Fibroblast of lung (primary cell): ENCODE measurements at places on chromosomes 6 and 20.

- no peaks in the 10 kb centered on the region for H3K36me3 ChIP-seq
- H3K27me3 ChIP-seq: no peaks in the 10 kb centered on the region
- no peak overlapping the region for H3K27ac ChIP-seq
- no peak overlapping the region for H3K4me3 ChIP-seq
- H3K4me1 ChIP-seq: no peaks in the 10 kb centered on the region
- no peak for DNase-seq
Measured at GRCh38 chr6:48116699-48117645, 6.0 kb upstream of the PTCHD4 start.

- peak; percentile 11 for DNase-seq
- H3K27me3 ChIP-seq: no peaks in the 10 kb centered on the region
- H3K4me3 ChIP-seq: no peak within 1 kb of the TSS
- H3K4me1 ChIP-seq: no peaks in the 10 kb centered on the region
- H3K27ac ChIP-seq: no peak within 1 kb of the TSS
- no peaks in the 10 kb centered on the region for H3K36me3 ChIP-seq
Measured at GRCh38 chr6:35804996-35805736, at the start of gene LHFPL5. Gene LHFPL5 (plus strand): TSS chr6:35805352. CDS start chr6:35805671, 319 bp downstream.

GRCh38 chr20:6341491-6341890 is 218.7 kb upstream of the FERMT1 start:
- H3K4me3 ChIP-seq: no peak overlapping the region
- no peak overlapping the region for H3K27ac ChIP-seq
- H3K36me3 ChIP-seq: no peaks in the 10 kb centered on the region
- DNase-seq: no peak

DNA sequence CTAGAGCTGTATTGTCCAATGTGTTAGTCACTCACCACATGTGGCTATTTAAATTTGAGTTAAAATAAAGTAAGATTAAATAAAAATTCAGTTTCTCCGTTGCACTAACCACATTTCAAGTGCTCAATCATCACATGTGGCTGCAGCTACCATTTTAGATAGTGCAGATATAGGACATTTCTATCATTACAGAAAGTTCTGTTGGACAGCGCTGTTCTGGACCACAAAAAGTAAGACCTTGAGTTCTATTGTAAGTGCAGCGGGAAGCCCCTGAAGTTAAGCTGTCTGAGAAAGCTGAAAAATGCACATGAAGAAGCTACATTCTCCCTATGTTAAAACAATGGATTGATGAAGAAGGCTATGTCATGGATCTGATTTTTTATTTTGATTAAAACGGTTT is 1.1 kb downstream of the ORC3 start:
- no peak for DNase-seq
- peak overlapping the region; percentile 80 for H3K4me3 ChIP-seq
- no peaks in the 10 kb centered on the region for H3K27me3 ChIP-seq
- no peak overlapping the region for H3K27ac ChIP-seq

- H3K27me3 ChIP-seq: no peaks in the 10 kb centered on the region
- H3K27ac ChIP-seq: no peak overlapping the region
- no peak overlapping the region for H3K4me3 ChIP-seq
- no peak for DNase-seq
Measured at GRCh38 chr6:115832786-115833185, 227.9 kb downstream of the FRK start.

- H3K36me3 ChIP-seq: no peaks in the 10 kb centered on the region
- H3K4me3 ChIP-seq: no peak overlapping the region
- peak; percentile 77 for DNase-seq
- H3K27ac ChIP-seq: no peak overlapping the region
Measured at GRCh38 chr6:21840428-21840827, 246.9 kb downstream of the SOX4 start.

- H3K27ac ChIP-seq: no peak within 1 kb of the TSS
- H3K4me1 ChIP-seq: no peaks in the 10 kb centered on the region
- no peak within 1 kb of the TSS for H3K4me3 ChIP-seq
Measured at GRCh38 chr20:7940341-7940740, at the start of gene HAO1. Gene HAO1 (minus strand): TSS chr20:7940458. CDS start chr20:7940422, 36 bp downstream.

DNA sequence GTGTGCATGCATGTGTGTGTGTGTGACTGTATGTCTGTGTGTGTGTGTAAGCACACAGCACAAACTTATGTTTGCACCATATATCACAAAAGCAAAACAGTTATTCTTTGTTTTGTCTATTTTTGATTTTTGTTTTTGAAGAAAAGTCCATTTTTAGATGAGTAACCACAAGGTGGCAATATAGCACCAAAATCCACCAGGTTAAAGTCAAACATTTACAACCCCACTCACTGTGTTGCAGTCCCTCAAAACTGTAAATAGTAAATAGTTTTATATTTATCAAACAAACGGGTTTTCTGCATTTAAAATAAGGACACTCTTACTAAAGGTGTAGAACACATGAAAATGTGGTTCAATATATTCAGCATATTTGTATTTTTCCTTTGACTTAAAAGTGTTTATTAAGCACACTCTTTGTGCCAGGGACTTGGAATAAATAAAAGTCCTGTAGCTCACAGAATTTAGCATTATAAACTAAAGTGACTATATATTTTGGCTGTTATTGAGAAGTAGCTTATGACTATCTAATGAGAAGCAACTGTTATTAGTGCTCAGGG is 118.5 kb downstream of the GFRAL start:
- no peak overlapping the region for H3K27ac ChIP-seq
- peak; percentile 14 for DNase-seq
- H3K36me3 ChIP-seq: no peaks in the 10 kb centered on the region
- no peaks in the 10 kb centered on the region for H3K4me1 ChIP-seq

- H3K4me1 ChIP-seq: no peaks in the 10 kb centered on the region
- H3K27ac ChIP-seq: no peak overlapping the region
- DNase-seq: no peak
Measured at GRCh38 chr20:10571313-10571815, 102.4 kb downstream of the JAG1 start.

DNA sequence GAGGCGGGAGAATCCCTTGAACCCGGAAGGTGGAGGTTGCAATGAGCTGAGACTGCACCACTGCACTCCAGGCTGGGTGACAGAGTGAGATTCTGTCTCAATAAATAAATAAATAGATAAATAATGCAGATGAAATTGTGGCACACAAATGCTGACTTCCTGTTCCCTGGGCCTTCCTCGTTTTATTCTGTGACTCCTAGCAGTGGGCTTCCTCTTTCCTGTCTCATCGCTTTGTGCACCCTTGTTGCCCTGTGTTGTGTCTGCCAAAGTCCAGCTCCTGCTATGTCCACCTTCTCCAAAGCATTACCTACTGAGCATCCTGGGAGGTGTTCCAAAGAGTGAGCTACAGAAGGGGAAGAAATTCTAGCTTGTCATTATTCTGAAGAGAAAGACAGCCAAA is 100.2 kb upstream of the TIAM2 start:
- H3K4me3 ChIP-seq: no peak overlapping the region
- H3K27me3 ChIP-seq: no peaks in the 10 kb centered on the region
- no peak for DNase-seq
- no peak overlapping the region for H3K27ac ChIP-seq
- H3K36me3 ChIP-seq: no peaks in the 10 kb centered on the region
- no peaks in the 10 kb centered on the region for H3K4me1 ChIP-seq

GRCh38 chr6:75211920-75212590 is 6.2 kb upstream of the COL12A1 start:
- no peaks in the 10 kb centered on the region for H3K36me3 ChIP-seq
- no peak for DNase-seq
- H3K27ac ChIP-seq: no peak overlapping the region
- no peak overlapping the region for H3K4me3 ChIP-seq

GRCh38 chr6:17485181-17485580 is 91.8 kb downstream of the CAP2 start:
- no peak overlapping the region for H3K4me3 ChIP-seq
- H3K27ac ChIP-seq: no peak overlapping the region
- no peak for DNase-seq
- H3K27me3 ChIP-seq: no peaks in the 10 kb centered on the region
- no peaks in the 10 kb centered on the region for H3K4me1 ChIP-seq

- H3K27ac ChIP-seq: no peak overlapping the region
- DNase-seq: no peak
- H3K4me3 ChIP-seq: no peak overlapping the region
- no peaks in the 10 kb centered on the region for H3K4me1 ChIP-seq
Measured at GRCh38 chr6:135796643-135797305, 54.7 kb upstream of the PDE7B start.

DNA sequence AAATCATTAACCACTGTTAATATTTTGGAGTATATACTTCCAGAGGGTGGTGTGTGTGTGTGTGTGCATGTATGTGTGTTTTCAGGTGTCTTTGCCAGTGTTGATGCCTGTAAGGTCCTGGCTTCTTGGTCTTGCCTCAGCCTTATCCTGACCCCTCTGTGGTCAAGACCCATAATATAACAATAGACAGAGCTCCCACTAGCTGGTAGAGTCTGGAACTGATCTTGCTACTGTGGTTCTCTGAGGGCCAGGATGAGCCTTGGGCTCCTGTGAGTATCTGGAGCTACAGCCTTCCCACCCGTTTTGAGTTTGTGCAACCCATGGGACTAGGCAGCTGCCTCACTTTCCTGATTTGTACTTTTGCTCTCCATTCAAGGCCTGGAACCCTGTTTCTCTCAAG is 191.0 kb downstream of the IBTK start:
- no peak for DNase-seq
- H3K27me3 ChIP-seq: no peaks in the 10 kb centered on the region
- no peaks in the 10 kb centered on the region for H3K36me3 ChIP-seq

DNA sequence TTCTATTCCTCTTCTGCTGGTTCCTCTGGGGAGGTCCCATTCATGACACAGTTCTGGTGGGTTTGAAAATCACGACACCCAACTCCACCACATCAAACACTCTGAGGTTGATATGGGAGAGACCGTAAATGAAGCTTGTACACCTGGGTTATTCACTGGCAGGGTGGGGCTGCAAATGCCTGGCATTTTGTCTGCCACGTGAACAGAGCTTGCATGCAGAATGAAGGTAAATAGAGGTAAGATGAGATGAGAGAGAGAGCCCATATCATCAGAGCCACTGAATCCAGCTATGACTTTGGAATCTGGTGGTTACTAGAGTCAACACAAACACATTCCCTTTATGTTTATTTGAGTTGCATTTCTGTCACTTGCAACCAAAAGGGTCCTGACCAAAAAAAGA is 97.4 kb downstream of the BANF2 start:
- no peaks in the 10 kb centered on the region for H3K36me3 ChIP-seq
- no peaks in the 10 kb centered on the region for H3K27me3 ChIP-seq
- no peak overlapping the region for H3K4me3 ChIP-seq
- H3K27ac ChIP-seq: no peak overlapping the region
- no peak for DNase-seq
- peaks cover 6% of the 10 kb centered on the region for H3K4me1 ChIP-seq

GRCh38 chr20:380763-381580 is 412 bp downstream of the TRIB3 start:
- H3K4me3 ChIP-seq: peak overlapping the region; percentile 73
- peak; percentile 31 for DNase-seq
- no peaks in the 10 kb centered on the region for H3K36me3 ChIP-seq

- H3K4me3 ChIP-seq: no peak overlapping the region
- peak; percentile 9 for DNase-seq
- no peak overlapping the region for H3K27ac ChIP-seq
- peaks cover 10% of the 10 kb centered on the region for H3K27me3 ChIP-seq
- no peaks in the 10 kb centered on the region for H3K4me1 ChIP-seq
Measured at GRCh38 chr20:2771631-2772080, 28.8 kb downstream of the CPXM1 start.

DNA sequence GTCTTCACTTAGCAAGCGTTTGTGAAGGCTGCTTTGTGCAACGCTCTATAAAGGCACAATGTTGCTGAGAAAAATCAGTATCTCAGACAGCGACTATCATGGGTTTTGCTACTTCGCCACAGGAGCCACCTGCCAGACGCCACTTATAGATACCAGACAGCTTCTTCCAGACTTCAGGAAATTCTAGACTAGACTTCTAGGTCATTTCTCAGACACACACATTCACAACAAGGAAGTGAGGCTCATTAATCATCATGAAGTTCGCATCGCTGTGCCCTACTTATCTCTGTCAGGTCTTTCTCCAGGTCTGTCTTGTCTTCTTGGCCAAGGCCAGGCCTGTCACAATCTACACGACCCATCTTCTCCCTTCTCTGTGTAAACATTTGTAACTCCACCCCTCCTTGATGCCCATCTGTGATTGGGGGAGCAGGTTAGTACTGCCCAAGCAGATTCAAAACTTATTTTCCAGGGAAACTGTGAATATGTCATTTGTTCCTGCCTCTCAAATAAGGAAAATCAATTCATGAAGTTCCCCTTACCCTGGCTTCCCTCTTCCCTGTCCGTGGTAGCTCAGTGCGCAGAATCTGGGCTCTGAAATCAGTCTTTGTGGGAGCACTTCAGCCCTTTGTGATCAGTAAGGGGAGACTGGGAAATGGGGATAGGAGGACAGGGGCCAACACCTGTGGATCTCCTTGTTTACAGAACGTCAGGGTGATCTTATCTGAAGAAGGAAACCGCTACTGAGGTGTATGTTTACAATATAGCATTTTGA is 115.5 kb downstream of the TNFAIP3 start:
- H3K27ac ChIP-seq: no peak overlapping the region
- no peaks in the 10 kb centered on the region for H3K27me3 ChIP-seq
- no peaks in the 10 kb centered on the region for H3K4me1 ChIP-seq
- no peak for DNase-seq

GRCh38 chr20:62354811-62355341 is 12.2 kb downstream of the LAMA5 start:
- peaks cover 39% of the 10 kb centered on the region for H3K4me1 ChIP-seq
- H3K36me3 ChIP-seq: peaks cover 7% of the 10 kb centered on the region
- no peak for DNase-seq

DNA sequence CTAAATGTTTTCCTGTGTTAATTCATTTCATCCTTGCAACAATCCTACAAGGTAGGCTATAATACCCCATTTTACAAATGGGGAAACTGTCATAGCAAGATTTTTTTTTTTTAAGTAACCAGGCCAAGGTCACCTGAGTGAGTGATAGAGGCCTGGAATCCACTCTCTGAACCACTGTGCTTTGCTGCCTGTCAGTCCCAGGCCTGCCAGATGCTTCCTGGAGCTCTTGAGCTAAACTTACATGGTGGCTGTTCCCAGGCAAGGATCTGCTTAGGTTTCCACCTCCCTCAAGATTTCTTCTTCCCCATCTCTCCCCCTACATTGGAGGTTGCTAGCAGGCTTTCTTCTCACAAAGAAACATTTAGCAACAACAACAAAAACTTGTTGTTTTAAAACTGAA is 32.7 kb upstream of the RNF8 start:
- H3K36me3 ChIP-seq: peaks cover 5% of the 10 kb centered on the region
- no peak overlapping the region for H3K4me3 ChIP-seq
- no peaks in the 10 kb centered on the region for H3K27me3 ChIP-seq
- no peak for DNase-seq
- H3K27ac ChIP-seq: no peak overlapping the region

- H3K36me3 ChIP-seq: no peaks in the 10 kb centered on the region
- no peaks in the 10 kb centered on the region for H3K4me1 ChIP-seq
- H3K27me3 ChIP-seq: no peaks in the 10 kb centered on the region
- DNase-seq: no peak
- H3K4me3 ChIP-seq: no peak overlapping the region
- no peak overlapping the region for H3K27ac ChIP-seq
Measured at GRCh38 chr6:167298127-167298526, 7.0 kb downstream of the UNC93A start.
